ENCODE measurements at places on chromosomes 7 and 10.

- DNase-seq, result no peak
Measured at GRCh38 chr7:129804111-129804889, 148.5 kb downstream of the UBE2H start.

DNA sequence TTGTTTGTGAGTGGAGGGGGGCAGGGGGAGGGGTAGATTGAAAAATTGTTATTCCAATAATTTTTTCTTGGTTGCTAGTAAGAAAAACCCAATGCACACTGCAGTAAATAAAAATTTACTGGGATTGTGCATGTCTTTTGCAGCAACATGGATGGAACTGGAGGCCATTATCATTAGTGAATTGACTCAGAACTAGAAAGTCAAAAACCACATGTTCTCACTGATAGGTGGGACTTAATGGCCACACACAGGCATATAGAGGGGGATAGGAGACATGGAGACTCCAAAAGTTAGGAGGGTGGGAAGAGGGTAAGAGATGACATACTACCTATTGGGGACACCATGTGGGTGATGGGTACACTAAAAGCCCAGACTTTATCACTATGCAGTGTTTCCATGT lies 67.2 kb downstream of the BUB3 start:
- no peak for DNase-seq

- DNase-seq, result no peak
Measured at GRCh38 chr10:96124230-96125141, 5.6 kb upstream of the ZNF518A start.

GRCh38 chr10:70132098-70133029 lies at the start of gene AIFM2:
TSS of gene AIFM2 (minus strand) at chr10:70132825. CDS start at chr10:70124084, 8,741 bp downstream.
- DNase-seq, result no peak

DNA sequence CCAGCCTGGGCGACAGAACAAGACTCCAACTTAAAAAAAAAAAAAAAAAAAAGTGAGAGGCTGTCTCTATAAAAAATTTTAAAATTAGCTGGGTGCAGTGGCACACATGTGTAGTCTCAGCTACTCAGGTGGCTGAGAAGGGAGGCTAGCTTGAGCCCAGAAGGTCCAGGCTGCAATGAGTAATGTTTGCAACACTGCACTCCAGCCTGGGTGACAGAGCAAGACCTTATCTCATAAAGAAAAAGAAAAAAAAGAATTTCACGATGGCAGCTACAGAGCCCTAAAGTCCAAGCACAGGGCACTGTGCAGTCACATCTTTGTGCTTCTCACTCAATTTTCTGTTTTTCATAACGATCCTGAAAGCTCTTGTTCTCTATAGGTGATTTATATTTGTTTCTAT lies 209.5 kb upstream of the KCTD7 start:
- DNase-seq, result no peak

- no peak for DNase-seq
Measured at GRCh38 chr10:45495438-45496152, 121.6 kb downstream of the ALOX5 start.

GRCh38 chr7:46881507-46882127 lies 700.3 kb downstream of the TNS3 start:
- DNase-seq, result no peak

- no peak for DNase-seq
Measured at GRCh38 chr7:158065340-158065739, 522.3 kb downstream of the PTPRN2 start.
